Osteoblast (primary cell): ENCODE measurements at places on chromosomes 5 and 9.

- DNase-seq, result no peak
These were observed 500.6 kb downstream of the EBF1 start for GRCh38 chr5:158599157-158599556.

GRCh38 chr5:111618623-111619271 is 106.4 kb upstream of the STARD4 start:
- no peak for DNase-seq

DNA sequence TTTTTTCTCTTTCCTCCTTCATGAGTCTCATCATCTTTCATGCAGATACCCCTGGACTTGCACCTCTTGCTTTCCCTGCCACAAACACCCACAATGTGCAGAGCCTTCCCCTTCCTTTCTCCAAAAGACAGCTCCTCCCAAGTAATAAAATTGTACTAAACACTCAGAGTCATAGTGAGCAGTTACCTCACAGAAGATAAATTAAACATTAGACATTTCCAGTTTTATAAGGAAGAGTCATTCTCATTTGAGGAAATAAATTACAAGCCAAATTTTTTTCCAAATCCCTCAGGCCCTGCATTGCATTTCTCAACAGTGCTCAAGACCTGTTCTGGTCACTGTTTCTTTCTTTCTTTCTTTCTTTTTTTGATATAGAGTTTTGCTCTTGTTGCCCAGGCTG is 131.5 kb downstream of the ATPSCKMT start:
- peak; percentile 68 for DNase-seq

- DNase-seq, result no peak
These were observed 92.8 kb upstream of the LRRTM2 start for GRCh38 chr5:138967791-138968448.

- peak; percentile 39 for DNase-seq
These were observed 30.8 kb upstream of the REEP2 start for GRCh38 chr5:138408023-138408422.

DNA sequence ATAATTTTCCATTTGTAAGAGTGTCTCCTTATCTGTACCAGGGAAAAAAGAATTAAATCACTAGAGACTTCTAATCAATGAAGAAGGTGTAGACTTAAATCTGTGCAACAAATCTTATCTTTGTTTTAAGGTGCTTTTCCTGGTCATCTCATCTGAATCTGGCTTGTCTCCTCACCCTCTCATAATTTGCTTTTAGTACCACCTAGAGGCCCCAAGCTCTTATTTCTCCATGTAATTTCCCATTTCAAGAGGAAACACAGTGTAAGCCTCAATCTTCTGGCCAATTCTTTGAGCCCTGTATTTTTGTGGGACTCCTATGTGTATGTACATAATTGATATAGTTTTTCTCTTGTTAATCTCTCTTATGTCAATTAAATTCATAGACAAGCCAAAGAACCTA is 1975.3 kb upstream of the CDH6 start:
- DNase-seq, result no peak

- no peak for DNase-seq
These were observed 51.5 kb downstream of the HRH2 start for GRCh38 chr5:175709276-175709781.

DNA sequence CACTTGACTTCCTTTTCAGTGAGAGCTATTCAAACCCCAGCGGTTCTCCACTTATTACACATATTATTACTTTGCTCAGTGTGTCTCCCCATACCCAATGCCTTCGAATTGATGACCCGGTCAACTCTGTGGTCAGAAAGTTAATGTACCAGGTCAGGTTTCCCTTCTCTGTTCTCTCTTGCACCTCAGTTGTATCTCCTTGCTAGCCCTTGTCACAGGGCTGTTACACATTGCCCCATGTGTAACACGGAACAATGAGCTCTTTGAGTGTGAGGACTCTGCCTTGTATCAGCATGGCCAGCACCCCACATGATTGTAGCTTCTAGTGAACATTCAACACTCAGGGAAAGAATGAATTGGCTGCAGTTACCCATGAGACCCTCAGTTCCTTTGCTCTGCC is 73.6 kb downstream of the DOCK2 start:
- DNase-seq, result no peak

- DNase-seq, result no peak
These were observed 60.2 kb downstream of the PARP8 start for GRCh38 chr5:50726475-50727148.

GRCh38 chr5:60959156-60959555 is 14.2 kb downstream of the NDUFAF2 start:
- DNase-seq, result no peak

DNA sequence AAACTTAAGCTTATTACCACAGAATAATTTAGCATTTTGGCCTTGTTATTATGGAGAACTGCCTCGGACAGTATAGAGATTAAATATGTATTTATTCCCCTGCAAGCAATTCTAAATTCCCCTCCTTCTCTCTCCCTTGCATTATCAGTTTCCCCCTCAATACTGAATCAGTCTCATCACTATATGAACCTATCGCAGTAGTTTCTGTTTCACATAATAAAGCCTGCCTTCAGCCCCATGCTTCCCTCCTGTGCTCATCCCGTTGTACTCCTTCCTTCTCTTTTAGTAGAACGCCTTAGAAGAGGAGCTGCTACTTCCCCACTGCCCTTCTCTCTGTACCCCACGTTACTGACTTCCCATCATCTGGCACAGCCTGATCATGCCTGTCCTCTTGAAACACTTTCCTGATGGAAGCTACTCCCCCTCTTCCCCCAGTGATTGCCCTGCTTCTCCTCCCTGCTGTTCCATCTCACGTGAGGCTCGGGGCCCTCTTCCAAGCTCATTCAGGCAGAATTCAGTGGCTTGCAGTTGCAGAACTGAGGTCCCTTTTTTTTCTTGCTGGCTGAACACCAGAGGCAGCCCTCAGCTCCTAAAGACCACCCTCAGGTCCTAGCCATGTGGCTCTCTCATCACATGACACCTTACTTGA is 93.4 kb downstream of the PPIC start:
- no peak for DNase-seq

DNA sequence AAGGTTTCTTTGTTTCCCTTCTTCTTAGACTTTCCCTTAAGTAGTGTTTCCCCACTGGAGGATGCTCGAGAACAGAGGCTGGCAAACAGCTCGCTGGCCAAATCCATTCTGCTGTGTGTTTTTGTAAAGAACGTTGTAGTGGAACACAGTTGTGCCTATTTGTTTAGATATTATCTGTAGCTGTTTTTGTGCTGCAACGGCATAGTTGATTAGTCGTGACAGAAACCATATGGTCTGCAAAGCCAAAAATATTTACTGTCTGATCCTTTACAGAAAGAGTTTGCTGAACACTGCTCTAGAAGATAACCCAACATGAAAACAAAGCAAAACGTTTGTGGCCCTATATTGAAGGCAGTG is 47.0 kb upstream of the EGFLAM start:
- no peak for DNase-seq

- peak; percentile 55 for DNase-seq
These were observed 42.6 kb downstream of the PRRT1B start for GRCh38 chr9:131587906-131588305.

DNA sequence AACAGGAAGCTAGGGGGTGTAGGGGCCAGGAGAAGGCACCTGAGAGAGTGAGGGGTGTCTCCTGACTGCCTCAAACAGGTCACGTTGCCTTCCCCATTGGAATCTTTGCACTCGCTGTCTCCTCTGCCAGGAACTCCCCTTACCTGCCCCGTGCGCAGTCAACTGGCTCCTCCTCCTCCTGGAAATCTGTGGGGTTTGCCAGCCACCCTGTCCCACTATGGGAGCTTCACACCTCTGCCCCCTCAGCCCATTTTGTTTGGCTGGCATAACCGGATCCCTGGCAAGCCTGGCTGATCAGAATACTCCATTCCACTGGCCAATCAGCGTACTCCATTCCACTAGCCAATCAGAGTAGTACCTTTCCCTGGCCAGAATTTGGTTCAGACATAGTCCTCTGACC is 10.4 kb upstream of the SLC34A1 start:
- no peak for DNase-seq

DNA sequence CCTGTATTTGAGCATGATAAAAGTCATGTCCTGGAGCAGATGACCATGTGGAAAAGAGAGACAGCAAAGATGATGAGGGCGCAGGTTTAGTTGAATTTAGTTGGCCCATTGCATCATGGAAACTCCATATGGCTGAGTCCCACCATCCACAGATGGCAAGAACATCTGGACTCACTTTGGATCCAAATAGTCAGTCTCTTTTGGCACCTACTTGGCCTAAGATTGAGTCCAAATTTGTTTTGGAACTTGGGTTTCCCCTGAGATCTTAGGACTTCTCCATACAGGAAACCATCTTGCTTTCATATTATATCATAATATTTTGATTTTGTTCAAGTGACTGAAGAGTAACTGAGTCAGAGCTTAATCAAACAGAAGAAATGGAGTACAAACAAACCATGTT is 217.5 kb downstream of the DRD1 start:
- no peak for DNase-seq

DNA sequence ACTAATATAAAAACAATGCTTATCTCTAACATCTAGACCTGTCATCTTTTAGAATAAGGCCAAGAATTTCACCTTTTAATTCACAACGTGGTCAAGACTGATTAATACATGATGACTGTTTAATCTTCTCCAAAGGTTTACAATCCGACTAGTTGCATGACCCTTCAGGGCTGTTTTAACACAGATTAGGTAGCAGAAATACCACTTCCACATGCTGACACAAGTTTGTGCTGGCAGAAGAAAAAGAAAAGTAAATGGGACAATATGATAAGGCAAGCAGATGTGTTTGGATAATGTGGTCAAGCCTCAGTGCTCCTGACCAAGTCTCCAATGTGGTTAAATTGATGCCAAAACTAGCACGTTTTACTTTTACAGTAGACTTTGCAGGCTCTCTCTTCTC is 31.1 kb downstream of the SEMA6A start:
- DNase-seq, result no peak

DNA sequence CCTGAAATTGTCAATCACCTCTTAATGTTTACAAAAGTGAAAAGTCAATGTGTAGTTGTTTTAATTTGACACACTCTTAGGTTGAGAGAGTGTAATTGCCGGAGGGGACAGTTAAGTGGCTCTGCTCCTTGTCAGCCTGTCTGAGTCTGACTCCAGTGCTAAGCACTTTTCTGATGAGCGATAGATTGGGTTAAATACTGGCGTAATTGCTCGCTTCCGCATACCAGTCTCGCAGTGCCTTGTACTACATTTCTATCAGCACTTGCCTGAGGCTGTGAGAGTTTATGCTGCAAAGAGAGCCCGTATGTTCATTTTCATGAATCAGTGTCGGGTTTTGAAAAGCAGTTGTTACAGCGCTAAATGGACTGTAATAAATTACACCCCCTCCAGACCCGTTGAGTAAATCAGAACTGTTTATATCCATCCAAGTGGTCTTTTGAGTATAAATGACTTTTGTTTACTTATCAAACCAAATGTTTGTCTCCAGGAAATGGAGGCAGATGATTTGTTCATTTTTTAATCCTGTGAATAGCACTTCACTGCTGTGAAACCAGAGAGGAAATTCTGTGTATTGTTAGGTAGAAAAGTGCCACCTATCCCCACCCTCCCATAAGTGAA is 41.0 kb upstream of the DMRT3 start:
- DNase-seq, result no peak

- peak; percentile 50 for DNase-seq
These were observed 314.7 kb downstream of the PRR16 start for GRCh38 chr5:120778491-120779484.

- peak; percentile 95 for DNase-seq
These were observed 28.6 kb downstream of the MARCHF3 start for GRCh38 chr5:127001621-127002296.

GRCh38 chr9:115717711-115718173 is 435.8 kb upstream of the PAPPA start:
- peak; percentile 73 for DNase-seq

GRCh38 chr9:133875131-133875530 is 117.0 kb downstream of the VAV2 start:
- no peak for DNase-seq

DNA sequence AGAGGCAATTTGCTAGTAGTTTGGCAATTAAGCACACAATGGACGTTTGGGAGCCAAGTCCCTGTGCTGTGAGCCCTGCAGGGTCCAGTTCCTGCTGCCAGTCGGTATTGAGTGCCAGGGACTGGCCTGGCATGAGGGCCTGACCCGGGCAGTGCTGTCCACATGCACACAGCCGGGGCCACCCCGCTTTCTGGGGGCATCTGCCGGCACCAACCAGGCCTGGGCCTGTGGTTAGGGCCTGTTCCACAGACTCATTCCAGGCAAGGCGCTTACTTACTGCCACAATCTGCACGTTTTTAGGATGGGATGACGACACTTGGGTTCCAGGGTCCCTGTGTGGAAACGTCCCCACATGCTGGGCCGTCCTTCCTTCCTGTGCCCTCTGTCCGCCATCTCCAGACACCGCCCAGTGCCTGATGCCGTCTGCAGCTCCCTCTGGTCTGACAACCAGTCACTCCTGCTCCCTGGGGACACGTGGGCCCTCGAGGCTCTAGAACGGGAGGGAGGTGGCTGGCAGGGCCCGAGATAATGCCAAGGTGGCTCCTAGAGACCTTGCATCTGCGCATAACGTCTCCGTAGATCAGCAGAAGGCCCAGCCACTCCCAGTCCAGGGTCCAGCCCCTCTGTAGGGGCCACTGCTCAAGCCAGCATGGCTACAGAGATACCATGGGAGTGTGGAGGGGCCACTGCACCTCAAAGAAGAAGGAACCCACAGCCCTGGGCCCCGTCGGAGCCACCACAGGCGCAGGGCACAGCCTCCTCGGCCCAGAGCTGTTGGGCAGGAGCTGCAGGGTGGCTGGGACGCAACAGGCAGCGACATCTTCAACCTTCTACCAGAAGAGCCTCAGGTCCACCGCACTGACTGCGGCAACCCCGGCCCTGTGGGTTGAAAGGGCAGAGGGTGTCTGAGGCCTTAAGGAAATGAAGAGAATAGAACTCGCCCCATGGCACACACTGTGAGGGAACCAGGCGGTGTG is 24.7 kb downstream of the SLC9A3 start:
- peak; percentile 91 for DNase-seq

GRCh38 chr9:35070823-35071813 is 1.3 kb downstream of the VCP start:
- no peak for DNase-seq

- no peak for DNase-seq
These were observed 66.8 kb upstream of the SMC2 start for GRCh38 chr9:104027295-104027694.

DNA sequence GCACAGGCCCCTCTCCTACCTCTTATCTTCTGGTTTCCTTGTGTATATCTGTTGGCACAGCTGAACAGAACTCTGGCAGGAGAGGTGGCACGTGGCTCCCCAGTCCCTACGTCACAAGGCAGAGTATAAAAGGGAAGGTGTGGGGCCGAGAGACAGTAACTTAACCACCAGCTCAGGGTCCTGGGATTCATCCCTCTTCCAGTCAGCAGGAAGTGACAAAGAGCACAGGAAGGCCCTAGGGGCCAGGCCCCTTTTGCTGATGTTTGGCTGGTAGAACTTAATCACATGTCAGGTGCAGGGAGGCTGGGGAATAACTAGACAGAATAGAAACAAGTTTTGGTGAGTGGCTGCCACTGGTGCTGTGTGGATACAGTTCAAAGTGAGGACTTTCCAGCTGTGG is 4.5 kb upstream of the ICE1 start:
- no peak for DNase-seq

GRCh38 chr9:105259731-105260612 is 15.5 kb downstream of the SLC44A1 start:
- no peak for DNase-seq

- DNase-seq, result no peak
These were observed 129.7 kb upstream of the RAD23B start for GRCh38 chr9:107153336-107153735.
